ENCODE measurements at places on chromosomes 1 and 21.
A peak's percentile ranks its signal among the peaks of the same experiment; 100 is the strongest.

DNA sequence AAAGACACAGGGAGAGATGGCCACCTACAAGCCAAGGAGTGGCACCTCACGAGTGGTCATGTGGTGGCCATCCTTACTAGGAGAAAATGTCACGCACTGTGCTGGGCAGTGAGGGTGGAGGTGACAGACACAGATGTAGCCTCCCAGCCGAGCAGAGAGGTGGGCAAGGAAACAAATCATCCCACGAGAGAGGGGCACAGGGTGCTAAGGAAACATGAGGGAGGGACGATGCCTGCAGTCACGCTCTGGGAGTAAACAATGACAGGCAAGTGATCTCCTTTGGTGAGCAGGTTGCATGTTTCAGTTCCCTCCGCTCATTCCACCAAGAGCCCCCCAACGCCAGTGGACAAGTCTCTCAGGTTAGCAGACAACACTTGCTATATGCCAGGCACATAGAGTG is 65.8 kb downstream of the CD247 start:
- DNase-seq, result no peak

DNA sequence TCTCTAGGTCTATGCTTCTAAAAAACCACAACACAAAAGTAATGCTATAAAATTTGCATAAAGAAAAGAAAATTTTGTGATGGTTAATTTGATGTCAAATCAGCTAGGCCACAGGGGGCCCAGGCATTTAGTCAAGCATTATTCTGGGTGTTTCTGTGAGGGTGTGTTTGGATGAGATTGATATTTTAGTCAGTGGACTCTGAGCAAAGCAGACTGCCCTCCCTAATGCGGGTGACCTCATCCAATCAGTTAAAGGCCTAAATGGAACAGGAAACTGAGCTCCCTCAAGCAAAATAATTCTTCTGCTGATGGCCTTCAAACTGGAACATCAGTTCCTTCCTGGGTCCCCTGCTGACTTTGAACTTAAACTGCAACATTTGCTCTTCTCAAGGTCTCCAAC is 358.0 kb downstream of the DSCAM start:
- DNase-seq, result no peak

GRCh38 chr21:36105327-36105842 is 29.5 kb upstream of the CBR3 start:
- no peak for DNase-seq

DNA sequence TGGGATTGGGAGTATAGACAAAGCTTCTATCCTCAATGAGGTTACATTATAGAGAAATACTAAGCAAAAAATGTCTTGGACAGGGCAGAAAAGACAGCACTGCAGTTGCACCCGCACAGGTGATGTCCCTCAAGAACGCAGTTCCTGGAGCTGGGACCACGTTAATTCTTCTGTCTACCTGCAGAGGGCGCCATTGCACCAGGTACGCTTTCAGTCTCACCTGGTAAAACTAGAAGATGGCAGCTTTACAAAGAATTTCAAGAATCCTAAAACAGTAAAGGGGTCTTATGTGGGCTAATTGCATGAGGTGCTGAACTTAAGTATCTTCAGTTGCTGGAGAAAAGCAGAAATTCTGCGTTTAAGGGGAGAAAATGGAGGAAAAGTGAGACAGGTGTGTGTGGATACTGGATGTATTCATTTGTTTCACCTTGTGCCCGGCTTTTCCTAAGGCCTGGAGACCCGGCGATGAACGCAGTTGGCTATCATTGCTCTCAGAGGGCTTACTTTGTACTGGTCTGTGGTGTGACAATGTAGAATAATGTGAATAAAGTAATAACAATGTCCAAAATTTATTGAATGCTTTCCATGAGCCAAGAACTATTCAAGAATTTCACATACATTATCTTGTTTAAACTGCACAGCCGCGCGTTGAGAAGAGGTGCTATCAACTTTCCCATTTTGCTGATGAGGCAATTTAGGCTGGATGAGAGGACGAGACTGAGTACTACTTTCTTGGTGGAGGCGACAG is 276.3 kb upstream of the GREM2 start:
- DNase-seq, result no peak

DNA sequence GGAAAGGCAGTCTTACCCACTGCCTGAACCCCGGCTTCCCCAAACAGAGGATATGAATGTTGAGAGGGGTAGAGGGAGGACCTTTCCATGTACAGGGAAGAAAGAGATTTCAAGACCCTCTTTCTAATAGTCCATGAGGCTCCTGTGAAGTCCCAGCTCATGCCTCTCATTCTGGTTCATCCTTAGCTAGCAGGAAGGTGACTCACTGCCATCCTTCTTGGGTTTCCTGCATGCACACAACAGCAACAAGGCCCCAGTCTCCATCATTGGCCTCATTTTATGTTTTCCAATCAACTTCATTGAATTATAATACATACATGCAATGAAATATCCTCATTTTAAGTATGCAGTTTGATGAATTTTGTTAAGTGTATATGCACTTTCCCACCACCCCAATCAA is 46.2 kb downstream of the SYT2 start:
- no peak for DNase-seq

DNA sequence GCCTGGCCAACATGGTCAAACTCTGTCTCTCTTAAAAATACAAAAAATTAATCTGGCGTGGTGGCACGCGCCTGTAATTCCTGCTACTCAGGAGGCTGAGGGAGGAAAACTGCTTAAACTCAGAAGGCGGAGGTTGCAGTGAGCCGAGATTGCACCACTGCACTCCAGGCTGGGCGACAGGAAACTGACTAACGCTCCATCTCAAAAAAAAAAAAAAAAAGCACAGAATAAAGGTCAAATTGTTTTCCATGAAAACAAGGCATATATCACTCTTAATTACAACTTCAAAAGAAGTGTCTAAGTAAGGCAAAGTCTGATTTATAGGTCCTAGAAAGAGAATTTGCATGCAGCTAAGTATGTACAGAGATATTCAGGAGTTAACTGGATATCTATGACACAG is 25.6 kb downstream of the EYA3 start:
- DNase-seq, result no peak

DNA sequence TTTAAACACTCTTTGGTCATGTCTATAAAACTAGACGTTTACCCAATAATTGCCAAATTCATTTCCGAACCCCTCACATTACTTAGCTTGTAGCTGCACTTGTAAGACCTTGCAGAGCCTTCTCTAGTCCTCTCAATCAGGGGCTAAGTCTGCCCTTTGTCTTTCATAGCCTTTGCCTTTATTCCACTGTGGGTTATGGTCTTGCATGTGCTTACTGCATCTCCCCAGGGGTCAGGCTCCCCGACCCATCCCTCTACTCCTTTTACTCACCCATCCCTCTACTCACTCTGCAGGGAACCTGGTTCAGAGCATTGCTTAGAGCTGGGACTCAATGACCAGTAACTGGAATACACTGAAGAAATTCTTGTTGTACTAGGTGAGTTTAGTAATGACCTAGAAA is 235.4 kb downstream of the PCP4 start:
- DNase-seq, result no peak

GRCh38 chr1:61904354-61904753 is 162.1 kb downstream of the PATJ start:
- DNase-seq, result no peak

DNA sequence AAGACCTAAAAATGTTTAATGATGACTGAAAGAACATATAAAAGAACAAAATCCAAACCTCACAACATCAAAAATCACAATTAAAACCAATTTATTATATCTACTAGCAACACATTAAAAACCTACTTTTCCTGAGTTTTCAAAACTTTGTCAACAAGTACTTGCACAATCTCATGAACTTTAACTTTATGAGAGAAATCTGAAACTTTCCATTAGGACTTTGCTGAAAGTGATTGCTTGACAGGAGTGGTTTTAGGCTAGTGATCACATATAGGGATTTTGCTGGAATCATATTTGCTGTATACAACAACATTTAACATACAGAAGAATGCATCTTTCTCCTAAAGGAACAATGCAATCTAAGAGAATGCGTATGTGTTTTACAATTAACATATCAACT is 13.2 kb downstream of the HNRNPR start:
- DNase-seq, result no peak

GRCh38 chr1:189790335-189790734 is 687.3 kb downstream of the BRINP3 start:
- no peak for DNase-seq

DNA sequence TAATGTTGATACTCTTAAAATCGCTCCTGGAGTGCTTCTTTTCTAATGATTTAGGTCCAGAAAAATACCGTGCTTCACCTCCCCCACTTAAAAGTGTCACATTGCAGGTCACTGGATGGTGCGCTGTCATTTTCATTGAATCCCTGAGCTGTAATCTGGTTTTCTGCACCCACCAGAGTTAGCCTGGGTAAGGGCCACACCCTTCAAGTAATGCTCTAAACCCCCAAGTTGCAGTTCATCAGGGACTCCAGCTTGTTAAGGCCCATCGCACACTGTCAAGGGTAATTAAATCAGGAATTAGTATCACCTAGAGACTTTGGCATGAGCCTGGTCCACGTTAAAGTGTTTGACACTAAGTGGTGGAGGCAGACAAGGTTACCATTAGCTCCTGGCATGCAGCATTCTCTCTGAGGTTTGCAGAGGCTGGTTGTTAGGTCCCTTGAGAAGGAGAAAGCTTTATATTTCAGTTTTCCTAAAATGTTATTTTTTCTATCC is 34.0 kb downstream of the ASTN1 start:
- DNase-seq, result no peak

DNA sequence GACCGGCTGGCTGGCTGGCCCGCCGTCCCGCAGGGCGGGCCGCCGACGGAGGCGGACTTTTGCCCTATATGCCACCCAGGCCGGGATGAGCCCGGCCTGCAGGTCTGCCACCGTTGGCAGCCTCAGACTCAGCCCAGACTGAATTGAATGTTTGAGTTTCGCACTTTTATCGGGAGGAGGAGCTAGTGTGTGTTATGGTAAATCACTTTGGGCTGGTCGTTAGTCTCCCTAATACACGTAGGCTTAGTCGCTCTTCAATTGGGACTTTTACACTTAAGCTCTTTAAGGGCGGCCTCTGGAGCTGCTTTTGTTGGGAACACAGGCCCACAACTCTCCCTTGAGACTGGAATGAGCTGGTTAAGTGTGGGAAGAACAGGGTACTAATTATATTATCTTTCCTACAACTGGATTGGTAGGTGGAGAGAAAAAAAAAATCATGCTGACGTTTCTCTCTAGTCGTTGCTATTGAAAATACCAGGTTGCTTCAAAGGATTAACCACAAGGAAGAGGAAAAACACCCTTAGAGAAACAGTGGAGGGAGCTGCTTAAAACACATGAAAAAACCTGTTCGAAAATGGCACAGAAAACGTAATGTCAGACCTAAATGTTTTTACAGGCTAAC is 1.4 kb upstream of the IRF2BP2 start:
- peak; percentile 90 for DNase-seq

- DNase-seq, result no peak
Measured at GRCh38 chr1:25815208-25816111, 4.3 kb upstream of the MTFR1L start.

- DNase-seq, result no peak
Measured at GRCh38 chr1:244755673-244756072, 79.8 kb upstream of the COX20 start.

DNA sequence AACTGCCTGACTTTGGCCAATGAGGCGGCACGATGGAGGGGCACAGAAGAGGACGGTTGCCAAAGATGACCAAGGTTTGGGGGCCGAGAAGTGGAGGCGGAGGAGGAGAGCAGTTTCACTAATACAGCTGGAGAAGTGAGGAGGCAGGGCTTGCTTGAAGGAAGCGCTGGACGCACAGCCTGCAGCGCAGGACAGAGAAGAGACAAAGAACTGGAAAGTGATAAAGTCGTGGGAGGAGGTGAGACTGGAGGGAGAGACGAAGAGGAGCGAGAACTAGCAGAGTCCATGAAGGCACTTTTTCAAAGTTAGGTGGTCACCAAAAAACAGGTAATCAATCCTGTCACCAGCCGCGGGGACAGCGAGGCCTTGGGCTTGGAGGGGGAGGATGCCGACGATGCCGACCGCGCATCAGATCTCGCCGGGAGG is 771 bp downstream of the PACC1 start:
- DNase-seq, result peak; percentile 29

- no peak for DNase-seq
Measured at GRCh38 chr1:117466761-117467160, 99.5 kb downstream of the MAN1A2 start.

DNA sequence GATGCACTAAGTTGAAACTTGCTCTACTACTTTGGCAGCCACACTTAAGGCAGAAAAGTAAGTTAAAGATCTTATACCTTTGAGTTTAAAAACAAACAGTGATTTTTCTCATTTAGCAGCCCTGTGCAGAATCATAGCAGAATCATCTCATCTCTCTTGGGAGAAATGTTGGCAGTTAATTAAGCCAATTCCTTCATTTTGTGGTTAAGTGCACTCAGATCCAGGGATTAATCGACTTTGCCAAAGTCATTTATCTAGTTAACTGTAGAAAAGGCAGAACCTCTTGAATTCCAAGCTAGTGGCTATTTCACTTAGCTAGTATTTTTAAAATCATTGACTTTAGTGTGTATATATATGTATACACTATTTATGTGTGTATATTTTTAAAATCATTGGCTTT is 125.0 kb downstream of the GPR52 start:
- no peak for DNase-seq

- no peak for DNase-seq
Measured at GRCh38 chr1:76959556-76959955, 92.3 kb downstream of the ST6GALNAC5 start.

- no peak for DNase-seq
Measured at GRCh38 chr1:60809204-60809980, 273.0 kb upstream of the NFIA start.

DNA sequence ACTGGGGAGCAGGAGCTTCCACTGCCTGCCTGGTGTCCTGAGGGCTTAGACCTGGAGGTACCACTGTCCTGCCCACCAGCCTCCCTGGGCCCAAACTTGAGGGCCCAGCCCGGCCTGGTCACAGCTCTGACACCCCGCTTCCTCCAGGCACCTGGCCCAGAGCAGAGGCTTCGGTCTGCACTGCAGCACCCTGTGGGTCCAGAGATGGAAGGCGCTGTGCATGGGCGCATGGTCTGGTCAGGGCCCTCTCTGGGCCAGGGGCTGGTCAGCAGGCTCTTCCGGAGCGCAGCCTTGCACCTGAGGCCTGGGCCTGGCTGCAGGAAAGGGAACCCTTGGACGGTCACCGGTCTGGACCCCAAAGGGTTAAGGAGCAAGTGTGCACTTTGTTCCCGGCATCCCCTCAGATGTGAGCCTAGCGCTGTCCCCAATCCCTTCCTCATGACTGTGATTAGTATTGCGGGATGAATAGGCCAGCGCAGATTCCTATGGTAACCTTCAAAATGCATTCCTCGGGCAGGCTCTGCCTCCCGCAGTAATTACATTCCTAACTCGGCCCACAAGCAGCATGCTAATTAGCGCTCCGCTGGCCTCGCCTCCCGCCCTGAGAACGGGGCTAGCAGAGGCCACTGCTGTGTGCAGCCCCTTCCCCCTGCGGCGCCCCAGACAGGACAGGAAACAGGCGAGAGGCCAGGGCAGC is 36.3 kb downstream of the PRDM16 start:
- no peak for DNase-seq

DNA sequence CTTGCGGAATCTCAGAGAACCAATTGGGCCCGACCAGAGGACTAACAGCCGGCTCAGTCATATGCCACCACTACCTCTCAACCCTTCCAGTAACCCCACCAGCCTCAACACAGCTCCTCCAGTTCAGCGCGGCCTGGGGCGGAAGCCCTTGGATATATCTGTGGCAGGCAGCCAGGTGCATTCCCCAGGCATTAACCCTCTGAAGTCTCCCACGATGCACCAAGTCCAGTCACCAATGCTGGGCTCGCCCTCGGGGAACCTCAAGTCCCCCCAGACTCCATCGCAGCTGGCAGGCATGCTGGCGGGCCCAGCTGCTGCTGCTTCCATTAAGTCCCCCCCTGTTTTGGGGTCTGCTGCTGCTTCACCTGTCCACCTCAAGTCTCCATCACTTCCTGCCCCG is 49.8 kb downstream of the ACP6 start:
- no peak for DNase-seq
